Stimulated activated CD4-positive, alpha-beta T cell treated with anti-CD3 and anti-CD28 coated beads, TNF-alpha, amount 100 ng/mL, for 24 hours (primary cell): ENCODE measurements at places on chromosomes 5 and 9.

- no peak for DNase-seq
These were observed 61.5 kb downstream of the NR3C1 start for GRCh38 chr5:143341807-143342570.

DNA sequence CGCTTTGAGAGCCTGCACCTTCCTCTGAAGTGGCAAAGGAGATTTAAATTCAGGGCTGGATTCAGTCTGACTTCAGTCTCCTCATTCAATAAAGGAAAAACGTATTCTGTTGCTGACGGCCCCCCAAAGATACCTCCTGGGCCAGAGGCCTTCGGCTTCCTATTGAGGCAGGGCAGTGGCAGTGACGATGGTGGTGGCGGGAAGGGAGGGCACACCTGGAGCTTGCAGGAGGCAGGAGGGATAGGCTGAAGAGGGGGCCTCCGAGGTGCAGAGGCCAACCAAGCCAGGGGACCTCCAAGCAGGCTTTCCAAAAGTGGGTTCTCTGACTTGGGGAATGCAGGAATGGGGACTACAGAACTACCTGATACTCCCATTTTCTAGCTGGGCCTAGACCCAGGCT is 15.9 kb downstream of the RNF44 start:
- no peak for DNase-seq

DNA sequence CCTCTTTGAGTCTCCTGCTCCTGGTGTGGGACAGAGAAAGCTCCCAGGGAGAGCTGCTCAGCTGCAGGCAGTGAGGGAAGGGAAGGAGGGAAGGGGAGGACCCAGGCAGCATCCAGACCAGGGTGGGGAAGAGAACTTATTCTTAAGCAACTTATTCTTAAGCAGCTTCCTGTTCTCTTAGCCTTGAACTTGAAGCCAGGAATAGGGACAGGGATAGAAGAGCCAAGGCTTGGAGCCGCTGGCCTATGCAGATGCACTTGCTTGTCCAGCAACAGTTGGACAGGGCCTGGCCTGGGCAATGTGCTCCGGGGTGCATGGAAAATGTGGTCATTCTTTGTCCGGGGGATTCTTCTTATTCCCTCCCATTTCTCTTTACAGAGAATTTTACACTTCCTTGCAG is 31.4 kb upstream of the SPTLC1 start:
- no peak for DNase-seq

DNA sequence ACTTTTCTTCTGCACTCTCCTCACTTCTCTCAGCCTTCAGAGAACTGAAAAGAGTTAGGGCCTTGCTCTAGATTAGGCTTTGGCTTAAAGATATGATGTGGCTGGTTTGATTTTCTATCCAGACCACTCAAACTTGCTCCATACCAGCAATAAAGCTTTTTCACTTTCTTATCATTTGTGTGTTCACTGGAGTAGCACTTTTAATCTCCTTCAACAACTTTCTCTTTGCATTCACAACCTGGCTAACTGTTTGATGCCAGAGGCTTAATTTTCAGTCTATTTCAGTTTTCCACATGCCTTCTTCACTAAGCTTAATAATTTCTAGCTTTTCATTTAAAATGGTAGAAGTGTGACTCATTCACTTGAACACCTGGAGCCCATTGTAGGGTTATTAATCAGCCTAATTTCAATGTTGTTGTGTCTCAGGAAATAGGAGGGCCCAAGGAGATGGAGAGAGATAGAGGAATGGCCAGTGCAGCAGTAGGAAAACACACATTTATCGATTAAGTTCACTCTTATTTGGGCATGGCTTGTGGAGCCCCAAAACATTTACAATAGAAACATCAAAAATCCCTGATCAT is 5.9 kb downstream of the ATPSCKMT start:
- no peak for DNase-seq

DNA sequence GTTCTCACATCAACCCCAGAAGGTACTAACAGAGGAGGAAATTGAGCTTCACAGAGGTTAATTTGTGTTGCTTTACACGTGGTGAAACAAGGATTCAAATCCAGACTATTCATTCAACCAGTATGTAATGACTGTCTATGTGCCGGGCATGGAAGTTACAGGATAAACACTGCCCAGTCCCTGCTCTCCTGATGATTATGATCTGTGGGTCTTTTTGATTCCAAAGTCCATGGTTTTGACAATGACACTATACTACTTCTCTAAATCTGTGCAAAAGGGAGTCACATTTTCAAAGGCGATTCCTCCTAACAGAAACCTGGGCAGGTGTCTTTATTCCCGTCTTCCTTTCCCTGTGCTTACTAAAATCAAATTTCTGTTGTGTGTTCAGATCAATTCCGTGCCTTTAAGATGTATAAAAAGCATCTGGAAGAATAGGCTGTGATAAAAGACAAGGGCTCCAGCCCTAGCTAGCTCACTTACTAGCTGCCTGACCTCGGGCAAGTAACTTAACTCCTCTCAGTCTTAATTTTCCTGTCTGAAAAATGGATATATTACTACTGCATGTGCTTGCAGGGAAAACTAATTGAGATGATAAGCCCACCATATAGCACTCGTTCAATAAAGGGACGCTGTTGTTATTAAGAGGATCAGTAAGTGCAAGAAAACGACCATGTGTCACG is 970 bp upstream of the CREBRF start:
- DNase-seq = no peak

DNA sequence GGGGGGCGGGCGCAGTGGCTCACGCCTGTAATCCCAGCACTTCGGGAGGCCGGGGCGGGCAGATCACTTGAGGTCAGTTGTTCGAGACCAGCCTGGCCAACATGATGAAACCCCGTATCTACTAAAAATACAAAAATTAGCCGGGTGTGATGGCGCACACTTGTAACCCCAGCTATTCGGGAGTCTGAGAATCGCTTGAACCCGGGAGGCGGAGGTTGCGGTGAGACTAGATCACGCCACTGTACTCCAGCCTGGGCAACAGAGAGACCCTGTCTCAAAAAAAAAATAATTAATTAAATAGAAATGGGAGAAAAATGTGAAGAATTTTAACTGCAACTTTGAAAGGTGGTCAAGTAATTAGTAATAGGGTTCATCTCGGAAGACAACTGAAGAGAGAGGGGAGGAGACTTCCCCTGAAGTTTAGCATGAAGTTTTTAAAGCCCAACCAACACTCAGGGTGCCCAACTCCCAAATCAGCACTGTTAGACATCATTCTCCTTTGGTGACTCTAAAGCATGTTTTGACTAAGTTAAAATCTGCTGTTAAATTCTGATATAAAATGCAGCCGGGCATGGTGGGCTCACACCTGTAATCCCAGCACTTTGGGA is 1.4 kb upstream of the CSNK1A1 start:
- DNase-seq = no peak

DNA sequence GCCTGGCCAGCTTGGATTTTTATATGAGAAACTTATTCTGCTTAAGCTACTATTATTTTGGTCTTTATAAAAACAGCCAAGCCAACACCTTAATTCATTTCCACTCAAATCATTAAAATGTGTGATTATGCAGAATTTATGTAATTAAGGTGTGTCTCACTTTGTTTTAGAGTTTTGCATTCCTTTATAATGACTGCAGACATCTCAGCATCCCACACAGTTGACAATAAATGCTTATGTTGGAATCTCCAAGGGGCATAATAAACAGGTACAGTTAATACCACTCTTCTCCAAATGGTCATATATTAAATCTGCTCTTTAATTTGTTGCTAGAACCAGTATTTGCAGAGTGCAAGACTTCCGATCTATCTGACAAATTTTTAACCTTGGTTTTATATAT is 34.3 kb downstream of the ARL15 start:
- DNase-seq = no peak

GRCh38 chr5:177029498-177029897 is 7.0 kb downstream of the ZNF346 start:
- DNase-seq = no peak

GRCh38 chr9:127983847-127984289 is 3.1 kb upstream of the EEIG1 start:
- no peak for DNase-seq

DNA sequence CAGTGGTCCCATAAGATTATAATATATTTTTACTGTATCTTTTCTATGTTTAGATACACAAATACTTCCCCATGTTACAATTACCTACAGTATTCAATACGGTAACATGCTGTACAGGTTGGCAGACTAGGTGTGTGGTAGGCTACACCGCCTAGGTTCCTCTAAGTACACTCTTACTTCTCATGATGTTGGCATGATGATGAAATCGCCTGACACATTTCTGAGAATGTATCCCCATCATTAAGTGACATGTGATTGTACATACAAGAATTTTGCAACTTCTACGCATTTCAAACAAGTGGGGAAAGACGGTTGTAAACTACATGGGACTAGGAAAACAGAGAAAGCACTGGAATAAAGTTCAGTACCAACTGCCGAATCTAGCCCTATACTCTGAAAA is 53.3 kb downstream of the SETX start:
- DNase-seq = no peak

GRCh38 chr5:94347130-94347529 is 271.3 kb downstream of the KIAA0825 start:
- no peak for DNase-seq

- no peak for DNase-seq
These were observed 45.9 kb downstream of the TEK start for GRCh38 chr9:27154908-27155307.

- no peak for DNase-seq
These were observed 62.5 kb upstream of the RNF130 start for GRCh38 chr5:180133971-180134508.

DNA sequence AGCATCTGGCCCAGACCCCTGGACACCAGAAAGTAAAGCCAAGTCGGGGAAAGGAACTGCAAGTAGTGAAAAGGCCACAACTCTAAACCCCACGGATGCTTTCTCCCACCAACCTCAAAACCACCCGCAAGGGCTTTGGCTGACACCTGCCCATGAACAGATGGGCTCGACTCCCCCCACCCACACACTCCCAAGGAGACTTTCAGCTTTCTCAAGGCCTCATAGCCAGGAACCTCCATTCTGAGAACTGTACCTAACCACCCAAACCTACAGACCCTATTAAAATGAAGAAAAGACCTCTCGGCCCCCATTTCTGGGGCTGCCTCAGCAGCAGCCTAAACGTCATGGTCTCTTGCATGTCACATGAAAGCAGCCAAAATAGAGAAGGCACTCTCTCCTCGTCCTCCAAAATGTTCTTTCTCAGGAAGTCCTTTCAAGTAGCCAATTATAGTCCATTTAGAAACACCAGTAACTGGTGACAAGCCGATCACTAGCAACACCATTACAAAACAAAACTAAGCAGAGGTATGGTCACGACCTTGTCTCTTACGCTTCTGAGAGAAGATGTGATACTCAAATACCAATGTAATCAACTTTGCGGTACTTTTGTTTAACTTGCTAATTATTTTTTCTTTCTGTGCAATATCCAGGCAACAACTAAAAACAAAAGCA is 2.9 kb downstream of the B4GALT1 start:
- no peak for DNase-seq

GRCh38 chr9:32915802-32916201 is 85.6 kb downstream of the APTX start:
- DNase-seq = no peak

- no peak for DNase-seq
These were observed 9.9 kb upstream of the HAVCR1 start for GRCh38 chr5:157068785-157069184.

- no peak for DNase-seq
These were observed 33.4 kb upstream of the GLIS3 start for GRCh38 chr9:4333231-4333740.

GRCh38 chr5:143592648-143593047 is 189.2 kb upstream of the NR3C1 start:
- DNase-seq = no peak

DNA sequence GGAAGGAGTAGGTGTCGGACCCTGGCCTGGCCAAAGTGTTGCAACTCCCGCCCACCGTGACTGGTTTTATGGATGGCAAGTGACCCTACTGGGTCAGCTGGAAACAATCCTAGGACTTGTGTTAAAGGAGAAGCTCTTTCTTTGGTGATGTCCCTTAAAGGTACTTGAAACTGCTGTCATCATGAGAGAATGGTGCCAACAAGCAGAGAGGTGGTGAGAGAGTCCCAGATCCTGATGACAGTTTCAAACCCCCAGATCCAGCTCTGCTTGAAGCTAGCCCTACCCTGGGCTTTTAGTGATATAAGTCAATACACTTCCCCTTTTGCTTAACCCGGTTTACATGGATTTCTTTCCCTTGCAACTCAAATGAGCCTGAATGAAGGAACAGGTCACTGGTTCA is 72.5 kb upstream of the UBTD2 start:
- no peak for DNase-seq

GRCh38 chr5:133425222-133425621 is 187.1 kb downstream of the FSTL4 start:
- no peak for DNase-seq

GRCh38 chr5:83096660-83097339 is 19.5 kb downstream of the XRCC4 start:
- DNase-seq = no peak

- no peak for DNase-seq
These were observed 113.4 kb downstream of the HSD17B3 start for GRCh38 chr9:96188571-96188970.

DNA sequence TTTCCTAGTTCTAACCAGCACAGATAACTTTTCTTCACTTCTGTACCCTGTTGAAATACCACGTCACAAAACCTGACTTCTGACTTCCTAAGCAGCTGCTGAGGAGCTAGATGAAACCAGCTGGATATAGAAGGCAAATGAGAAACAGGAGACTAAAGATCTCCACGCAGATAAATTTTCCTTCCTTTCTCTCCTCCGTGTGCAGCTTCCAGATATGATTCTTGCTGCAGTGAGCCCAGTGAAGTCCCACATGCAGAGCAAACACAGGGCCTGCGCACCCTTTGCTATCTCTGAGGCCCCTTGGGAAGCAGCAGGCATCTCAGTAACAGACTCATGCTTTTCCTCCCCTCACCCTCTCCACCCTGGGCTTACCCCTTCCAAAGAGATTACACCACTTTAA is 1638.3 kb downstream of the MAT2B start:
- no peak for DNase-seq

DNA sequence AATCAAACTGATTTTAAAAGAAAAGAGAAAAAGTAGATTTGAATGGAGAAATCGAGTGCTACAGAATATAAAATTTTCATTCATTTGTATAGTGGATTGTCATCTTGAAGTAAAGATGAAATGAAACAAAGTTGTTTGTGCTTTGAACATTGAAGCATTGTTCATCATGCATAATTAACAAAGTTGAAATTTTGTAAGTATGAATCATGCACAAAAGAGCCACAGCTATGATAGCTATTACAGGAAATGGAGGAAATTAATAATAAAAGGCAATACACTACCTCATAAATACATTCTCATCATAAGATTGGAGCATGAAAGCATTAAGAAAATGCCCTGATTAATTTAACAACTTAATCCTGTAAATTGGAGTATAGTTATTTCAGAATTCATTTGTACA is 153.4 kb upstream of the TLX3 start:
- DNase-seq = no peak

GRCh38 chr9:6843742-6844141 is 86.0 kb downstream of the KDM4C start:
- no peak for DNase-seq

- no peak for DNase-seq
These were observed 73.1 kb downstream of the PBX3 start for GRCh38 chr9:125820100-125820804.
